Stimulated activated CD4-positive, alpha-beta T cell treated with anti-CD3 and anti-CD28 coated beads, Interleukin-2, amount 100 ng/mL, for 24 hours (primary cell): ENCODE measurements at places on chromosomes 5 and 9.

DNA sequence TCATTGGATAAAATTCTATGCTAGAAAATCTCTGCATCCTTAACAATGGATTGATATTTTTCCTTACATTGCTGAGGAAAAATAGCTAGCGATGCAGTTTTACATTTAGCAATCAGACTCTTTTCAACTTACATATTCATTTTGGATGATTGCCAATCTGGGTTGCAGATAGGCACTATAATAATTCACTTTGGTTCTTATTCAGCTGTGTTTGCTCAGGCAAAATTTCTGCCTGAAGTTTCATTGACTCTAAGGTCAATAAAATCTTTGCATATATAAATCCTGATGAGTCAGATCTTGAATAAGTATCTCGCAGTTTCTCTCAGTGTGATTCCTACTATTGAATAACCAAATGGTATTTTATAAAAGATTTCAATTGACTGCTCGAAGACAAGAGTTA is 1105.8 kb downstream of the CDH18 start:
- DNase-seq, result no peak

DNA sequence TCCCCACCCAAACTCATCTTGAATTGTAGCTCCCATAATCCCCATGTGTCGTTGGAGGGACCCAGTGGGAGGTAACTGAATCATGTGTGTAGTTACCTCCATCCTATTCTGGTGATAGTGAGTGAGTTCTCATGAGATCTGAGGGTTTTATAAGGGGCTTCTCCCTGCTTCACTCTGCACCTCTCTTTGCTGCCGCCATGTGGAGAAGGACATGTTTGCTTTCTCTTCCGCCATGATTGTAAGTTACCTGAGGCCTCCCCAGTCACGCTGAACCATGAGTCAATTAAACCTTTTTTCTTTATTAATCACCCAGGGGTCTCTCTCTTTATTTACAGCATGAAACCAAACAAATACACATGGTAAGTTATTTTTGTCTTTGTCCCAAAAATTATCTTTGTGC is 726.1 kb downstream of the CDH18 start:
- no peak for DNase-seq

- no peak for DNase-seq
These were observed 222.9 kb downstream of the ARL15 start for GRCh38 chr5:54087436-54087835.

GRCh38 chr9:114733816-114734215 is 51.8 kb upstream of the TEX48 start:
- DNase-seq, result no peak

GRCh38 chr5:139276426-139276825 is 17.1 kb upstream of the MATR3 start:
- no peak for DNase-seq

- DNase-seq, result no peak
These were observed 6.9 kb downstream of the SREK1 start for GRCh38 chr5:66151030-66151429.

GRCh38 chr5:160747987-160748386 is 104.0 kb downstream of the ATP10B start:
- no peak for DNase-seq

GRCh38 chr9:83563360-83563759 is 25.2 kb upstream of the FRMD3 start:
- DNase-seq, result no peak

DNA sequence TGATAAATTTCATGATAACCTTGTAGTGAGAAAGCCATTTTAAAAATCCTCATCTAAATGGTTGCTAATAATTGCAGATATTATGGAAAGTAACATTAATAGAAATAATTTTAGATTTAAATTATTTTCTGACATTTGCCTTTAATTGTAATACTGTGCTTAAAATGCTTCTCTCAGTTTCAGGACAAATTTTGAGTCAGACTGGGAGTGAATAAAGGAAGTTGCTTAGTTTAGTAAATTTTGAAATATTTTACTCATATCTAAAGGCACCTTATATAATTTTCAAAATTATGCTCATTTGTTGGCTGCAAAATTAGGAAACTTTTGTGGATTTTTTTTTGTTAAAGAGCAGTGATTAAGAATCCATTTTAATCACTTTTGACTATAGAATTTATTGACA is 93.8 kb downstream of the CSNK1G3 start:
- DNase-seq, result no peak

DNA sequence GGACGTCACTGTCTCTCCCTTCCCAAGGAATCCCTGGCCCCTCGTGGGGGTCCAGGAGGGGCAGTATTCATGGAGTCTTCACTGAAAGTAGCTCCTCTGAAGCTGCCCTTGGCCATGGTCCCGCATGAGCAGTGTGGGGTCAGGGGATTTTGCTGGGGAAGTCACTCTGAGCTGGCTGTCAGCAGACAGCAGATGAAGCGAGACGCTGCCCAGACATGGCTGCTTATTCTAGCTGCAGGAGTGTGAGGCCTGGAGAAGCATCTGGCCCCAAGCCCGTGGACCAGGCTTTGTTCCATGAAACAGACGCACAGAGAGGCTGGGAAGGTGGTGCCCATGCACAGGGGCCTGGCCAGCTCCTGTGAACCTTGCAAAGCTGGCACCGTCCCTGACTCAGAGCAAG is 21.5 kb upstream of the ASS1 start:
- DNase-seq, result no peak

DNA sequence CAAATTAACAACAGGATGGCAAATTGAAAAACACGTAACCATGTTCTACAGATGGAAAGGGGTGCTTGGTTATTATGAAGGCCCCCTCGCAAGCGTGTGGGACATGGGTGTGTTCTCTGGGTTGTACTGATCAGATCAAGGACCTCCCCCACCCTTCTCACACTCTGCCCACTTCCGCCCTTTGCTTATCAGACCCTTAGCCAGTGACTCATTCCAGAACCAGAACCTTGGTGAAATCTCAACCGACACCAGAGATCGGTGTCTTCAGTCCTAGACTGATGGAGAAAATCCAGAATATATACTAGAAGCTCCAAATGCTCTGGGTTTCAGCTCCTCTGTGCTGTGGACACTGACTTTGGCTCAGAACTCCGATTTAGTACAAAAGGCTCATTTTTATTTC is 64.9 kb downstream of the PTTG1 start:
- DNase-seq, result no peak

DNA sequence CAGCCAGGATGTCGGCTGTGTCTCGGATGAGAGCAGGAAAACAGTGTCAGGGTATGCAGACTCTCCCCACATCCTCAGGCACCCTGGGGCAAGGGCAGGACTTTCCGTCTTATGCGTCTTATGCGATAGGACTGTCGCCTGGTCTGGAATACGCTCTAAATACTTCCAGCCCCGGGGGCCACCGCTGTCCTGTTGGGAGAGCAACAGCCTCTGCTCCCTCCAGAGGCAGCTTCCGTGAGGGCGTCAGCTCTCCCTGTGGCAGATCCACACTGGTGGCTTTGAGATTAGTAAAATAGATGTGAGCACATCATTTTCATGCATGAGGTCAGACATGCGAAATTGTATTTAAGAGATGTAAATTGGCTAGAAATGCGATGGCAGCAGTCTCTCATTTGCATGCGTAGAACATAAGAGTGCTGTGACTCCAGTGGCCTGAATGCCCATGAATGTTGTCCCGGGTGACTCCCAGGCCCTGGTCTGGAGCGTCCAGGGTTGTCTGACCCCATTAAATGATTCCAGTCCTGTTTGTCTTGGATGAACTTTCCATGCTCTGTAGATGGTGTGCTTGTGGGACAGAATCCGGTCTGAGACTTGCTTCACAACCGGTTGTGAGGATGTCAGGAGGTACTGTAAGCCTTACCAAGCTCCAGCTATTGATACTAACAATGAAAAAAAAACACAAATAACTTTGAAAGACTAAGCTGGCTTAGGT is 228.2 kb downstream of the SYK start:
- no peak for DNase-seq

DNA sequence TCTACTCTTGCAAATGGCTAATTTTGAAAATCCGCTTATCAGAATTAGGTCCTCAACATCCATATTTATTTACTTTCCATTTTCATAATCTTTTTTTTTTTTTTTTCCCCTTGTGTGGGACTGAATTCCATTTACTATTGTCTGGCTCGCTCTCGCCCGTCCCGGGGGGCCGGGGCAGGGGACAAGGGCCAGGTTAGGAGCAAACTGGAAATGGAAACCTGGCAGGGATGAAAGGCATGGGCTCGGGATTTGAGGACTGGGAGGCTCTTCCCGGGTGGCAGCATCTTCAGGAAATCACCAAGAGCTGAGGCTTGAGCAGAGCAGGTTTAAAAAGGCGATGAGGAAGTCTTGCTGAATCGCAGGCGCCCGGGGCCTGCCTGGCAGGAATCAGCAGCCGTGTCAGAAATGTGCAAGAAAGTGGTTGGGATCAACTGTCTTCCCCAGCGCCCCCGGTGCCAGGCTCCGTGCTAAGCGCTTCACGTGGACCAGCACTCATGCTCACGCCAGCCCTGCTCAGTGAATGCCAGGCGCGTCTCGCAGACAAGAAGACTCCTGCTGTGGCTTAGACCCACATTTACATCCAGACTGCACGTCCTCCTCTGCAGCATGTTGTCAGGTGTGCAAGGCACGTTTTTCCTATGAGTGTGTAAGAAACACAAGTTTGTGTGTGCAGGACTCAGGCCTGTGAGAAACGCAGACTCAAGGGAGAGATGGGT is 66.3 kb upstream of the UNC5A start:
- no peak for DNase-seq

DNA sequence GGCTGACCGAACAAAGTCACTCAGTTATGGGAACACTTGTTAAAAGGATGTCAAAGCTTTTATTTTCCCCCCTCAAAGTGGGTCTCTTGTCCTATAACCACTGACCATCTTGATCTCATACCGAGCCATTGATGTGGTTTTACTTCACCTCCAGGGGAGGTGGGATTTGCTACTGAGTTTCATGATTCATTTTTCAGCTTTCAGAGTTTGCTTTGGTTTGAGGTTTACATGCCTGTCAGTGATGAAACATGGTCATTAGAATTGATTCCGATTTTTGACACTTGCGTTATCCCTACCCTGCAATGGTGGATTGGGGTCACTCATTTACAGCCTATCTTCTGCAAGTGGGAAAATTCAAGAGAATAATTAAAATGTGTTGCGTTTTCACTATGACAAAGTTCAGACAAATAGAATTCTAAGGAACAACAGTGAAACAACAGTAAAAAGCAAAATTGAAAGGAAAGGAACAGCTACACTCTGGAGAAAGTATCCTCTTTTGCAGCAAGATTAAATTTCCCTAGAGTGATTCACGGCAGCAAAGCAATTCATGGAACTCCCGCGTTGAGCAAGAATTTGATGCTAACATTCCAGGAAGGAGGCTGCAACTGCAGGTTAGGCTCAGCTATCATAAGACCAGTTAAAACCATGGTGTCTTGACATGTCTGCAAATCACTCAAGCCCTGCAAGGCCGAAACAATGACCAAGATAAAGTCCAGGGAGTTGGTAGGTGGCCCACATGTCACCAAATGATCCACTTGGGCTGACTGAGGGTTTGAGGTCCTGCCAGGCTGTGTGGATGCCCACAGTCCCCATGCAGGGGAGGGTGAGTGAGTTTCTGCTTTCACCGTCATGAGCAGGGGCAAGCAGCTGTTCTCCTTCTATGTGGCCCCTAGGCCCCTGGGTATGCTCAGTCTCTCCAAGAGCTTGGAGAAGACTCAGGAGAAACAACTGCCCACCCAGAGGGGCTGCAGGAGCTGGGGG is 9.4 kb downstream of the GADD45G start:
- no peak for DNase-seq

DNA sequence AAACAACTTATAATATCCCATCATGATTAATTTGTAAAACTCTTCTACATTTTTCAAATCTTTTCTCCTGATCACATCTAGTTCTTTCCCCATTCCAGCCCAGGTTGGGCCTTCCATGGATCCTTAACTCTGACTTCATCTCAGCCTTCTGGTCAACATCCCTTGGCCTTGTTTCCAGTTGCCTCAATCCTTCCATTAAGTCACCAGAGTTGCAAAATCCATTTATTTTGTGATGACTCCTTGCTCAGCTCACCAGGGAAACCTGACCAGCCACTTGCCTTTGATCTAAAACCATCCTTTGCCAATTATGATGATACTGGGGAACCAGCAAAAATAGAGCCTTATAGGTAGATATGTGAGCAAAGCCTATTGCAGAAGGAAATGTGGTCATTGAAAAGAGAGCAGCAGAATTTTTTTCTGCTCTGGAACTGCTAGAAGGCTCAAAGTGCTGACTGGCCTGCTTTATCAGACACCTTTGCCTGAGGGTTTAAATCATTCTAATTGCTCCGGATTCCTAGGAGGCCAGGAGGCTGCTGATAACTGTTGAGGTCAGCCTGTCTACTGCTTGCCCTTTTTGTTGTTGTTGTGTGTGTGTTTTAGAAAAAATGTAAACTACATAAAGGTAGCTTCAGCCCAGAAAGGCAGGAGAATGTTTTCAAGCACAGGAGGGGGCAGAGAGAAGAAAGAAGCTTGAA is 512.2 kb upstream of the GRIA1 start:
- no peak for DNase-seq

- DNase-seq, result no peak
These were observed 274.2 kb downstream of the BRINP1 start for GRCh38 chr9:119095072-119095471.

DNA sequence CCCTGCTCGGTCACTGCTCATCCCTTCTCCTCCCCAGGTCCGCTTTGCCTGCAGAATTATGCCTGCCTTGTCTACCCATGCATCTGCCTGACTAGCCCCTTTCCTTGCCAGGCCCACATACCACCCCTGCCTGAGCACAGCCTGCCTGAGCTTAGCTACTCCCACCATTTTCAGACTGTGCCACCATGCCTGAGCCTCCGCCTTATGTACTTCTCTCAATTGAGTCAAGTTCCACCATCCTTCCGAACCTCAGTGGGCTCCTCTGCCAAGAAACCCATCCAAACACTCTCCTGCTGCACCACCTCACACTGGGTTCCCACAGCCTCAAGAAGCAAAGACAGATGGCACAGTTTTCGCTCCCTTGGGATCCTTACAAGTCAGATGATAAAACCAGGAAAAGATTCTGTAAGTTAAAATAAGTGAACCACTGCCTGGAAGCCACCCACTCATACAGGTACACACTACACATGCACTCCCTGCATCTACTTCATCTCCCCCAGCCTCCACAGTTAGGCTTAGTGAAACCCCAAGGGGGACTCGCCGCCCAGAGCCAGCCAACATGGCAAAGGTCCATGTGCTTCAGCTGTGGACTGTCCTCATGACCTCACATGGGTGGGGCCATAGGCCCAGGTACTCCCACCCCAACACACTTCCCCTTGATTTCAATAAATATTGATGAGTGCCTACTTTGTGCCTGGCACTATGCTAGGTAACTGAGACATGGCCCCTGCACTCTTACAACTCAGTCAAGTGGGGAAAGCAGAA is 23.1 kb downstream of the P4HA2 start:
- DNase-seq, result no peak
